ENCODE measurements at places on chromosomes 12 and 14.

DNA sequence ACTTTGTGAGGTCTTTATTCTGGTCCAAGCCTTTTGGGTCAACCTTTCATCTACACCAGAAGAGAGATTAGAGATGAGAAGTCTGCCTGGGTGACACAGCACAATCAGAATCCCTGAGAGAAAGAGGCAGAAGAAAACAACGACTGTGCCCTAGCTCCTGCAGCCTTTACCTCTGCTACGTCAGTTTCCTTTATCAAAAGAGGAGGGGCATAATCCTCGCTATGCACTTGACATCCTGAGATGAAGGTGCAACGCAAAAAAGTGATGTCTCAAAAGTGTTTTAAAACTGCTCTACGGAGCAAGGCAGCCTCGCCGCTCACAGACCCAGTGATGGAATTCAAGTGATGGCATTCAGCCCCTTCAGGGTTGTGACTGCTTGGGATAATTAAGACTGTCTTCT lies 21.7 kb downstream of the ZDHHC22 start:
- no peak for DNase-seq

- no peak for DNase-seq
Observed at GRCh38 chr14:61470961-61471293, 149.5 kb downstream of the PRKCH start.

- DNase-seq: no peak
Observed at GRCh38 chr12:59459966-59460660, 135.7 kb upstream of the SLC16A7 start.

- no peak for DNase-seq
Observed at GRCh38 chr14:78530078-78530477, 359.9 kb downstream of the NRXN3 start.

GRCh38 chr12:96402061-96402460 lies 1.8 kb upstream of the CDK17 start:
- DNase-seq: no peak

GRCh38 chr14:56120091-56120691 lies 2.0 kb downstream of the PELI2 start:
- DNase-seq: peak; percentile 58

GRCh38 chr12:52956987-52957386 lies 8.1 kb downstream of the KRT18 start:
- DNase-seq: no peak

DNA sequence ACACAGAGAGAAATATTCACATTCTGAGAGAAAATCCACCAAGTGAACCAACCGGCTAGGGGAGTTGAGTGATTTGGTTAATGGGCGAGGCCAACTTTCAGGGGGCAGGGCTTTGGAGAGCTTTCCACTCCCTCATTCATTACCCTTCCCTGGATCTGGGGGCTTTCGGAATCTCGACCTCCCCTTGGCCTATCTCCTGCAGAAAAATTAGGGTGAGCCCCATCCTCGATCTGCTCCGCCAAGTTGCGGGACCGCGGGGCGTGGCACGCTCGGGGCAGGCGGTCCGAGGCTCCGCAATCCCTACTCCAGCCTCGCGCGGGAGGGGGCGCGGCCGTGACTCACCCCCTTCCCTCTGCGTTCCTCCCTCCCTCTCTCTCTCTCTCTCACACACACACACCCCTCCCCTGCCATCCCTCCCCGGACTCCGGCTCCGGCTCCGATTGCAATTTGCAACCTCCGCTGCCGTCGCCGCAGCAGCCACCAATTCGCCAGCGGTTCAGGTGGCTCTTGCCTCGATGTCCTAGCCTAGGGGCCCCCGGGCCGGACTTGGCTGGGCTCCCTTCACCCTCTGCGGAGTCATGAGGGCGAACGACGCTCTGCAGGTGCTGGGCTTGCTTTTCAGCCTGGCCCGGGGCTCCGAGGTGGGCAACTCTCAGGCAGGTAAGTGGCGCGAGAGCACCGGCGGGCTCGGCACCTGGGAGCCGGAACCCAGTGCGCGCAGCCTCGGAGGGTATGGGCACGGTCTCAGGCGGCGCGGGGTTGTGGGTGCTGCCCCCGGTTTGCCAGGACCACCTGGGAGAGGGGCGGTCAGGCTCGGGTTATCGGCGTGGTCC lies at the start of gene ERBB3:
ERBB3 (plus strand) TSS at position 443 of the 833 bp plus-strand sequence; CDS start at position 579, 136 bp downstream.
- peak; percentile 68 for DNase-seq

GRCh38 chr12:42097971-42098370 lies 46.7 kb downstream of the GXYLT1 start:
- no peak for DNase-seq

DNA sequence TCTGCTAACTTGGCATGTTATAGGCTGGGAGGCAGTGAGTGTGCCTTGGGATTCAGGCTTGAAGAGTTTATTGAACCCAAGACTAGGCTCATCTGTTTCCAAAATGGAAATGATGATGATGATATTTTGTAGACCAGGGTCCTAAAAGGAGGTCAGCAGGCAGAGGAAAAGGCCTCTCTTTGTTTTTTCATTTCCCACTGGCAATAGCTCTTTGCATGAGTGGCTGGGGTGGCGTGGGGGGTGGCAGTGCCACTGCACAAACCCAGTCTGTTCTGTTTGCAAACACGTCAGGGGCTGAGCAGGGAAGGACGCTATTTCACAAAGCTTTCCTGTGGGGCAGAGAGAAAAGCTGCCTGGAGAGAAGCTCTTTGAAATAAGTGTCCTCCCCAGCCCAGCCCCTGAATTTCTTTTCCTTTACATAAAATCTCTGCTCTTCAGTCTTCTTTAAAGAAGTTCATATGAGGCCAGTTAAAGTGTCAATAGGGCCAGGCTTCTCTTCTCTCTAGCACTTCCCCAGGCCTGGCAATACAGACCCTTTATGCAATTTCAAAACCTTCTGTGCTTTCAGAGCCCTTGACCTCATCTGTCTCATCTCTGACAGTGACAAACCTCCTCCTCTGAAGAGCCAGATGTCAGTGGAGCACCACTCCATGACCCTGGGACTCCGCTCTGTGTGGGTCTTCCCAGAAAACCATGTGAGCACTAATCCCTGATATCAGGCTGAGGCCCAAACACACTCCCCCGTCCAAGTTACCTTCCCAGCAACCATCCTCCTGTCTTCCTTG lies 72.8 kb downstream of the ZNF664 start:
- DNase-seq: peak; percentile 30

DNA sequence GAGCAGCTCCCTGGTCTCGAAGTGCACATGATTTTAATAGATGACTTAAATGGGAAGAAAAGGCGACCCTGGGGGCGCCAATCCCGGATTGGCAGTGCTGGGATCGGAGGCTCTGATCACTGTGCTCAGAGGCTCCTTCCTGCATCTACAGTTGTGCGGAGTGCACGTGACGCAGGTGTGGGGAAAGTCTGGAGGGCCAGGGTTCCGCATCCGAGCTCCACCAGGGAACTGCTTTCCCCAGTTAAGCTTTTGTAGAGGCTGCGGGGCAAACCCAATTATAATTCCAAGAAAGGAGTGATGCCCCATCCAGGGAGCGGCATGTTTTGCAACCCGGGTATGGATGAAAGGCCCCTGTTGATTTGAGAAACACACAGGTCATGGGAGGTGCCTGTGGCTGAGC lies 36.5 kb downstream of the ELK3 start:
- DNase-seq: no peak

GRCh38 chr14:68518166-68518565 lies 274.7 kb downstream of the ZFP36L1 start:
- no peak for DNase-seq

DNA sequence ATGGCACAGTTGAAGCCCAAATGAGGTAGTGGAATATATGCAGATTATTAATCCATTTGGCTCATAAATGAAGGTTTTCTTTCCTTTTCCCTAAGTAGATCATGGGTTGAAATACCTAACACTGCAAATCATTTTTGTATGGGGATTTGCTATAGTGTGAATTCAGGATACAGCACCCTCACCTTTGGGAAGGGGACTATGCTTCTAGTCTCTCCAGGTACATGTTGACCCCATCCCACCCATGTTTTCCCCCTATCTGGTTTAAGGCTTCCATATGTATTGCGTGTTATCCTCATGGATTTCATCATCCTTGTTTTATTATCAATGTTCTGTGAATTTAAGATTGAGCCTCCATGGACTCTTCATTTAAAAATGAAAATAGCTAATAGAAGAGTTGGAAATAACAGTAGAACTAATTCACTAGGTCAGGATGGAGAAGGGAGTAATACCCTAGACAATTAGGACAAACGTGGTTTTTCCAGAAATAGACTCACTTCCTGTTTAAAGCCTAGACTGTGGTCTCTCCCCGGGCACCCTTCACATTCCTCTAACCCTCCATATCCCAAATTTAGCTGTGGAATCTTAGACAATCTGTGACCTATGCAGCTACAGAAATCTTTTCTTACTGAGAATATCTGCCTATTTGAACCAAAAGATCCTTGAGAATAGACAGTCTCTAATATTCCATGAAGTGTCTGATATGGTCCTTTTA lies 56.5 kb downstream of the DAD1 start:
- DNase-seq: no peak

GRCh38 chr12:114735011-114735410 lies 51.0 kb upstream of the TBX3 start:
- no peak for DNase-seq

DNA sequence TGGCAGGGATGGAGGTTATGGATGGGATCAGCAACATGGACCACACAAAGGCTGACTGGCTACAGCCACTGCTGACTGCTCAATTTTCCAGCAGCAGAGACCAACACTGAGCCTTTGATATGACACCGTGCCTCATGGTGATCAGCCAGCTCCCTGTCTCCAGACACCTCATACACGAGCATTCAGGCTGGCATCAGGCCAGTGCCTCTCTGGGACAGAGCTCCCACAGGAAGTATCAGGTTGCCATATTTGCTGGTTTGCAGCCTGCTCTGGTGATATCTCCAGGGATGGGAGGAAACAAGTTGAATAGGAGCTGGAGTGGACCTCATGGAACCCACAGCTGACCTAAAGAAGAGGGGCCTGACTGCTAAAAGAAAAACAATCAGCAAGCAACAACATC lies 471.2 kb upstream of the ATXN7L3B start:
- DNase-seq: no peak

- peak; percentile 79 for DNase-seq
Observed at GRCh38 chr12:113245695-113246477, 24.6 kb downstream of the TPCN1 start.

- no peak for DNase-seq
Observed at GRCh38 chr12:126083926-126084325, 1018.7 kb downstream of the AACS start.

DNA sequence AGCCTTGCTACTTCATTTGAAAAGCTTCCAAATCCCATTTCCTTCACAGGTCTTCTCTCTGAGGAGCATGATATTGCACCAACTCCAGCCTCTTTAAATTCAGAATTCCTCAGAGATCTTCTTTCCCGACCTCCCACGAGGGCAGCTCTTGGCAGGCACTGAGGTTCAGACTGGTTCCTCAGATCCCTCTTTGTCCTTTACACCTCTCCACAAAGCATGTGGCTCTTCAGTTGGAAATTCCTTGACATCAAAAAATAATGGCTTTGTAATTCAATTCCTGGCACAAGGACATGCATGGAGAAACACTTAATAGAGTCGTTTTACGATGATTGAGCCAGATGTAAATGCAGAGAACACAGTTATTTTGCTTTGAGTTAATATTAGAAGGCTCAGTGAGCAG lies 63.2 kb upstream of the TMX1 start:
- no peak for DNase-seq

GRCh38 chr14:104286086-104286485 lies 147.7 kb downstream of the KIF26A start:
- DNase-seq: no peak

DNA sequence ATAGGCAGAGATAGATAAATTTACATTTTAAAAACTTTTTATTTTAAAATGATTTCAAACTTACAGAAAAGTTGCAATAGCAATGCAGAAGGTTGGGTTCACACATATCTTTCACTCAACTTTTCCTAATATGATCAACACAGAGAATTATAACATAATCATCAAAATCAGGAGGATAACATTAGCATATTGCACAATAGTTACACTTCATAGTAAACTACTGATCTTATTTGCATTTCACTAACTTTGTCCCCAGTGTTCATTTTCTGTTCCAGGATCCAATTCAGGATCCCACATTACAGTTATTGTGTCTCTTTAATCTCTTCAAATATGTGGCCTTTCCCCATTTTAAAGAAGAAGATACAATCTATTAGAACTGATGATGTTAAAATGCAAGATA lies 115.4 kb upstream of the ETV6 start:
- DNase-seq: no peak

GRCh38 chr14:80447392-80447791 lies 236.1 kb upstream of the DIO2 start:
- no peak for DNase-seq

DNA sequence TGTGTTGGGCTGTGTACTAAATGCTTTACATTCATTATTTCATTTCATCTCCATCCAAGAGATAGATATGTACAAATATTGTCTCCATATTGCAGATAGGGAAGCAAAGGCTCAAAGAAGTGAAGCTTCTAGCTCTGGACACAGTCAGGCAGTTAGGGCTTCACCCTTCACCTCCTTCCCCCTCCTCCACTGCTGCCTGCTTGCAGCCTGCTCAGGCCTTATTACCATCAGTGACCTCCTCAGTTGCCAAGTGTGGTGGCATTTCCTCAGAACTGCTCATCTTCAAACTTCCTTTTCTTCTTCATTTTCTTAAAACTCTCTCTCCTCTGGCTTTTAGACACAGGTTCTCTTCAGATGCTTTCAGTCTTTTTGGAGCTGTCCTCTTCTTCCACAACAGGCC lies 4.7 kb upstream of the GPATCH2L start:
- DNase-seq: no peak

GRCh38 chr12:88142610-88142991 lies 494 bp downstream of the TMTC3 start:
- DNase-seq: no peak

DNA sequence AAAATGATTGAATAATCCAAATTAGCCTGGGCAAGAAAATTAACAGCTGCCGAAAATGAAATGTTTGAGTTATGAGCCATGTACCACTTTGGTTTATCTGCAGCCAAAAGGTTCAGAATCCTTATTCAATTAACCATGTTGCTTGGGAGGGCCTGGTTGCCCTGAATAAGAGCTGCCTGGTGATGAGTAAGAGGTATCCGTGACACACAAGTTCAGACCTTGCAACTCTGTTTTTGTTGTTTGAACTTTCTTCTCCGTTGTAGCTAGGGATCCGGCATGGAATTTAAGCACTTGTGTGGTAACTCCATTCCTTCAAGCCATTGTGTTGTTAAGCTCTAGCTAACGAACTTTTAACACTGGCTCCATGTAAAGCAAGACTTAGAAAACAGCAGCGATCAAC lies 35.7 kb downstream of the FOXA1 start:
- no peak for DNase-seq

DNA sequence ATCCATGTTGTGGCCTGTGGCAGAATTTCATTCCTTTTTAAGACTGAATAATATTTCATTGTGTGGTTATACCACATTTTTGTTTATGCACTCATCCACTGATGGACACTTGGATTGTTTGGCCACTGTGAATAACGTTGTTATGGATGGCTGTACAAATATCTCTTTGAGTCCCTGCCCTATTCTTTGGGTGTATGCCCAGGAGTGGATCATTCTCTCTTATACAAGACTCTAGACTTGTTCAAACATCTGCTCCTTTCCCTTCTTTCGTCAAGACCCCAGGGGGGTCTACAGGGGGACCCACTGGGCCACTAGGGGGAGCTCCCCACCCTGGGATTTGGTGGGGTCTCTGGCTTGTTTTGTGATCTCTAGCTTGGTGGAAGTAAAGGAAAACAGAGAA lies 77.4 kb downstream of the FBXL14 start:
- no peak for DNase-seq

Measured in C1 segment of cervical spinal cord (tissue), 14 donors.